Effector CD4-positive, alpha-beta T cell (primary cell): ENCODE measurements at places on chromosomes 1 and 21.

DNA sequence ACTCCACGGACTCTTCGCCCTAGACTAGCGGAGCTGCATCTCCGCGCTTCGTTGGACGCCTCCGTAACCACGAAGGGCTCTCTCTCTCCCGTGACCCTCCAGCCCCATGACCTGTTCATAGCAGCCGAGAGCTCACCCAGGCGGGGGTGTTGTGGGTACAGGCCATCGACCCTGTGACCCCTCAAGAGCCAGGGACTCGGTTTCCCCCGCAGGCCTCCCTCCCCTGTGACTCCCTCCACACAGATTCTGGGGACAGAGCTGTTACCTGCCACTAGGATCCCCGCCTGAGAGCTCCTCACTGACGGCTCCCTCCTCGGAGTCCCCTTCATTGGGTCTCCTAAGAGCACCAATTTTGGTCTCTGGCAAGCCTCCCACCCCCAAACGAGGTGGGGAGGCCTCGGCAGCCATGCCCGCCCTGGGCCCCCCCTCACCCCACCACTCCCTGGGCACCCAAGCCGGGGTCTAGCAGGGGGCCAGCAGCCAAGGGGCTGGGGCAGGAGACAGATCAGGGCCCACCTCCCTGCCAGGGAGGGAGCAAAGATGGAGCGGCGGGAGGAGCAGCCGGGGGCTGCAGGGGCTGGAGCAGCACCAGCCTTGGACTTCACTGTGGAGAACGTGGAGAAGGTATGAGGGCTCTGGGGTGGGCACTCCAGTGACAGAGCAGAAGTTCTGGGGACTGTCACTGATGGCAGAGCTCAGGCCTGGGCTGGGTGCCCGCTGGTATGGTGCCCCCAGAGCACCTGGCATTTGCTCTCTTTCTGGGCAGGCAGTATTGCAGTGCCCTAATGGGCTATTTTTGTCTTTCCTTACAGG lies 517 bp downstream of the IPO13 start:
- no peak for DNase-seq

DNA sequence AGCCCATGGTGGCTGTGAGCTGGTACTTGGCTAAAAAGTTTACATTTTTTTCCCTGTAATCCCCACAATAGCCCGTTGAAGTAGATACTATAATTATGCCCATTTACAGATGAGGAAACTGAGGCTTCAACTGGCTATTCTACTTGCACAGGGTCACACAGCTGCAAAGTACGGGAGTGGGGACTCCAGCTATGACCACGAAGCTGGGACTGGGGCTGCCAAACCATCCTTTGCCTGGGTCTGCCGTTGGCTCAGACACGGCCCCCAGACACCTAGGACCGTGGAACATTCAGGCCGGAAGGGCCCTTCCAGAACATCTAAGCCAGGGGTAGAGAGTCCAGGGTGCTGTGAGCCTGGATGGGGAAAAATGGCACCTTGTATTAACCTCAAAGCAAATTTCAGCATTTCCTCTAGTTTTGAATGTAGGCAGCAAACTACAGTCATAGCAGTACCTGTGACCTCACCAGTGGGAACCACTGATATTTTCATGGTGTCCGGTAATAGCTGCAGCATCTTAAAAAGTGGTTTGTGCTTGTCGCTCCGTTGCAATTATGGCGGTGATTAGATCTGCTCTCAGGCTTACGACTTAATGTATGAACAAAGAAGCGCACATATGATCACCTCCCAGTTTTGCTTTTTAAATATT lies 4.3 kb downstream of the TP73 start:
- DNase-seq, result no peak

GRCh38 chr1:78633209-78633608 lies 13.0 kb downstream of the IFI44L start:
- DNase-seq, result no peak

DNA sequence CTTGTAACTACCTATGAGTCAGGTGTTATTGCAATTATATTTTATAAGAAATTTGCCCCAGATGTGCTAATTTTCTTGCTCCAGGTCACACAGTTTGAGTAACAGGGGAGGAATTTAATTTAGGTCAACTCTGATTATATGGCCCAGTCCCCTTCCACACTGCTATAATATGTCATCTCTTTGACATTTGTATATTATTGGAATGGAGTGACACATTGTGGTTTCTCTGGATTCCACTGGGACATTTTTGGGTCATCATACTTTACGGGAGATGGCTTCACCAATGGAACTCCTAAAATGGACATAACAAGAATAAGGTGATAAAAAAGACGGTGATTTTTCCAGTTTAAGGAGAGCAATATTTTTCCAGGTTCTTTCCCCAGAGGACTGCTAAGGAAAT lies 191.2 kb downstream of the DISC1 start:
- DNase-seq, result no peak

DNA sequence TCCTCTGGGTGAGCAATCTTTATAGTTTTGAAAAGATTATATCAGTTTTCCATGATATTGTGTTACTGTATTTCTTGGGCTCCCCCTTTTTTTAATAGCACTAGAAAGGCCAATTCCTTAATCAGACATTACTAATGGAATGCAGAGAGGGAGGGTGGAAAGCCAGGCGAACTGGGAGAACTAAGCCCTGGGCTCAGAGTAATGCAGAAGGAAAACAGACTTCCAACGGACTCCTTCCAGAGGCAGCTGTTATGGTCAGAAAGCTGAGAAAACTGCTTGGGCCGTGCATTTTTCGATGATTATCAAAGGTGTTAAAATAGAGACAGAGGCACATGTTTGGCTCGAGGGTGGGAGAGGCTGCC lies 206.3 kb downstream of the FOXD2 start:
- DNase-seq, result no peak

DNA sequence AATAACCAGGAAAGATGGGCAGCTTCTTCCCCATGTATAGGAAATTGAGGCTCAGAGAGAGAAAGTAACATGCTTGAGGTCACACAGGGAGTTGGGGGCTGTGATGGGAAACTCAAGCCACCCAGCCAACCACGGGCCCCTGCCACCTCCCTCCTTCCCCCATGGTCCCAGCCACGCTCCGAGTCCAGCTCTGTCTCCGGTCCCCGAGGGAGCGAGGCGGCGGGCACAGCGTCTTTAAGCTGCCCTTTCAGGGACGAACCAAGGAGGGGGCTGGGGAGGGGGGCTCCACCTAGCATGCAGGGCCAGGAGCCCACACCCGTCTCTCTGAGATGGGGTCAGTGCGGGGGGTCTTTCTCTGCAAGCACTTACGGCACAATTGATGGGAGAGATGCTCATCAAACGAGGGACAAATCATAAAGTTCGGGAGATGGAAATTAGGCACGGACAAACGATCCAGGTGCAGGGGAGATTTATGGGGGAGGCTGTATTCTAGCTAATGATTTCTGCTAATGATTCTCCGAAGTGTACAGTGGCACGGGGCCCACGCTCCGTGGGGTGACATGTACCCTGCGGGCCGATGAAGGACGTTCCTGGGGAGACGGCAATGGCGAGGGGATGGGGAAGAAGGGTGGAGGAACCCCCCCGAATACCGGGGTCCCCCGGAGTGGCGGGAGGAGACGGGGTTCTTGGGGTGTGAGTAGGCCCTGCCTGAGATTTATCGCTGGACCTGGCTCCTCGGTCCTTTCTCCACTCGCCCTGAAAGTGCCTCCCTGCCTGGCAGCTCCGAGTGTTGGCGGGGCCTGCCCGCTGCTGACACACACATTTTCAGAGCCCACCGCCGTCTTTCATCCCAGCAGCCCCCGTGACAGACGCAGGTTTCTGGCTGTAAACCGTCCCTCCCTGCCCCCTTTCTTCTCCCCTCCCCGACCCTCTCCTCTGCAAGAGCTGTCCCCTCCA lies 31.2 kb upstream of the CASZ1 start:
- DNase-seq, result no peak

DNA sequence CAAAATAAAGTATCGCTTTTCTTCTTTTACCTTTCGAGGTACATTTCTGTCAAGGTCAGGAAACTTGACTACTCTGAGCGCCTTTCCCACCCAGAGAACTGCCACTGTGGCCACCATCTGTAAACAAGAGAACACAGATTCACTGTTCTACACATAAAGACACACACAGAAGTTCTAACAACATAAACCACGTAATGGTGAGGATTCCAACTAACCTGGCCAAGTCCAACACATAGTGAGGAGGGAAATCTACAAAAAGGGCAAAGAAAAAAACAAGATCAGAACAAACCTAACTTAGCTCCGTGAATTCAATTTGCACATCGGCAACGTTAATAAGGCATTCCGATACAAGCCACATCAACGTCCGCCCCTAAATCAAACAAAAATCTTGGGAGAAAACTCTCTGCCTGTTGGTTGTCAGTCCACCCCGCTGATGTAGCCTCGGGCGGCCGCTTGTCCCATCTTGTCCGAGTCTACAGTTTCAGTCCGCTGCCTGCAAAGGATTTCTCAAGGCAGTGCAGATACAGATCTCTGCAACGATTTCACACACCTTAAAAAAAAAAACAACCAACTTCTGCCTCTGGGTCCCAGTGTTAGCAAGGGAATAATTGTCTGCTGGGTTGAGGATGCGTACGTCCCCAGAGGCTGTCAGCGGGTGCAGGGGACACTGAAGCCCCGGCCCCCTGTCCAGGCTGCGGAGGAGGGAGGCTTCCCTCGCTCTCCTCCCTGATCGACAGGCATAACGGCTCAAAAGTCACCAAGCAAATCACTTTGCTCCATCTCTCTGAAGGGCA lies 1.0 kb downstream of the SLC35D1 start:
- DNase-seq, result no peak

DNA sequence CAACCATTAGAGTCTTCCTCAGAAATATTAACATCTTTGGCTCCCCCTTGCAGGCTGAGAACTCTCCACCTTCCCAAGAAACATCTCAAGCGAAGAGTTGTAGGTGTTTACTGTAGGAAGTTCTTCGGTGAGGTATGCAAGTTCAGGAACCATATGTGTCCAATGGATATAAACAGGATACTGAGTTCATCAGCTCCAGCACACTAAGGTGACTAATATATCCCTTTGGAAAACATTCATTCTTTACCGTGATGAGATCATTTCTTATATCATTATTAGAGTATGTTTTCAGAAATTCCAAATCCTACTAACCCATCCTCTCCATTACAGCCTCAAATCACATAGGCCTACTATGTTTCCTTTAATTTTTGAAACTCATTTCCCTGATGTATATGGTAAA lies 37.3 kb upstream of the PRMT6 start:
- DNase-seq, result no peak

DNA sequence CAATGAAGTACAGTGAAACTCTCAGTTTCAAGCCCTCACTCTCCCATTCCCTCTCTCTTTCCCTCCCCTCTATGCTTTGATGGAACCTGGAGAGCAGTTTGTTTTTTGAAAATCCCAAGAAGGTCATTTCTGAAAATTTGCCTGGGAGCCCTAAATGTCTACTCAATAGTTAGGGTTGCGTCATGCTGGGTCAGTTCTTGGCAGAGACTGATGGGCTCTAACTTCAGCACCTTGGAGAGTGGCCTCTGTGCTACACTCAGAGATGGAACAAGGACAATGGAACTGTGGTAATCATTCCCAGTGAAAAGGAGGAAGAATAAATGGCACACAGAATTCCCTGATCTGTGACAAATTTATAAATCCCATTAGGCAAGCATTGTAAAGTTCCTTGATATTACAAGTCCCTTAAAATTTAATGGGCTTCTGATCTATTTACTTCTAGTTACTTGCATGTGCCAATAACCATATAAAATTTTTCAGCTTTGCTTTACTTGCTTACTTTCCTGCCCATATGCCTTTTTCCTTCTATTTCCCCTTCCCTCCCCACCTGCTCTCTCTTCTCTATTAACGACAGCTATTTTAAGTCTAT lies 182.9 kb upstream of the KCND3 start:
- DNase-seq, result no peak

DNA sequence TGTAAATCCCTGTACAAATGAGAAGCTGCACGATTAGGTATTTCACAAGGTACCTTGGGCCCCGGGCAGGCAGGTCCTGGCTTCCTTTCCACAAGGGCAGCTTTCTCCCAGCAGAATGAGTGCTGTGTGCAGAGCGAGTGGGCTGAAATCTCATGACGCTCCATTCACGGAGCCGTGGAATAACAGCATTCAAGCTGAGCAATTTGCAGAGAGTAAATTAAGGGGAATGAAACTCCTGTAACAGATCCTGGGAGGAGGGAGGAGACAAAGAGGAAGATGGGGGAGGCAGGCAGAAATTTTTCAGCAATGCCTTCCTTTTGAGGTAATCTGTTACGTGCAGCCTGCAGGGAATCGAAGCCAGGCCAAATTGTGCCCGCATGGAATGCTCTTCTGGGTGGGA lies 239.9 kb downstream of the TNR start:
- DNase-seq, result no peak

- no peak for DNase-seq
Measured at GRCh38 chr1:42753070-42753469, 13.0 kb upstream of the CLDN19 start.

GRCh38 chr1:175834597-175834996 lies 91.2 kb upstream of the TNR start:
- DNase-seq, result no peak

DNA sequence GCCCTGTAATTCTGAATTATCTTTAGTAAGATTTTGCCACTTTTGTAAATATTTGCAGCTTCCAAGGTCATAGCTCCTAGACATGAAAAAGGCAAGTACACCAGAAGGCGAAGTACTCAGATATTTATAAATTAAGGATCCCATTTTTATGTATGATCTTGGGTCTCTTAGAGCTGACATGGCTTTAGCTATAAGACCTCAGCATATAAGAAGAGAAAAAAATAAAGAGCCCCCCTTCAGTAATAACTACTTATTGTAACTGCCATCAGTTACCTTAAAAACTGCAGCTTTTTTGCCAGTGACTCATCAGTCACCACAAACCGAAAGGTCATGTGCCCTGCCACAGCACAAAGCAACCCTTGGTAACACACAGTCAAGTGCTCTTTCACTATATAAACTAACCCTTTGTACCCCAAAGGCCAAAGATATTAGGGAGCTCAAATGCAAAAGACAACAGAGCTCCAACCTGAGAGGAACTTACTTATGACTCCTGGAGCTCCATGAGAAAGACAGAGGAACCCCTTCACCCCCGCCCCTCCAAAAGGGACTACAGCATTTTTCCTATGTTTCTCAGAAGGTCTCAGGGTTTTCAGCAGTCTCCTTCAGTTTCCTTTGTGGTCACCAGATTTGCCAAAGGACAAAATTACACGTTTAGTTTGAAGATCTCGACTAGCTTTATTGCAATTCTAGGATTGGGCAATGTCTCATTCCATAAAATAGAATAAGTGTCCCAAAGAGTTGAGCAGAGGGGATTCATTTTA lies 219.8 kb upstream of the DUSP10 start:
- no peak for DNase-seq

- DNase-seq, result no peak
Measured at GRCh38 chr1:228669242-228669585, 66.1 kb upstream of the RHOU start.
